ENCODE measurements at places on chromosomes 5 and 9.

DNA sequence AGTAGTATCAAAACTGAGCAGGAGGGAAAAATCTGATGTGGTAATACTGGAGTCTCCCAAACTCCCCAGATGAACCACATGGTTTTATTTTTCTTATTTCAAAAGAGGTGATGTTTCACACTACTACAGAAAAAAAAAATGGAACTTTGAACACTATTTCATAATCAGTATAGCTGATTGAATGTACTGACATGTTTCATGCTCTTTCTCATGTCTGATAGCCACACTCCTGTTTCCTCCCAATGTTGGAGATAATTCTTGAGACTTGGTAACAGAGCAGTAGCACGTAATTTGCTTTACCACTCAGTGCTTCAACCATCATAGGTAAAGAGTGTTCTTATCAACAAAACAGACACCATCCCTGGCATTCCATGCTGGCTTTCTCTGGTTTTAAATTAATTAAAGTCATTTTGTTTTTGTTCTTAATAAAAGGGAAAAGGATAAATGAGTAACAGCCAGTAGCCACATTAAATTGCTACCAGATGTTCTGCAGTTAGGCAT is 85.2 kb downstream of the MUSK start:
- DNase-seq = no peak

DNA sequence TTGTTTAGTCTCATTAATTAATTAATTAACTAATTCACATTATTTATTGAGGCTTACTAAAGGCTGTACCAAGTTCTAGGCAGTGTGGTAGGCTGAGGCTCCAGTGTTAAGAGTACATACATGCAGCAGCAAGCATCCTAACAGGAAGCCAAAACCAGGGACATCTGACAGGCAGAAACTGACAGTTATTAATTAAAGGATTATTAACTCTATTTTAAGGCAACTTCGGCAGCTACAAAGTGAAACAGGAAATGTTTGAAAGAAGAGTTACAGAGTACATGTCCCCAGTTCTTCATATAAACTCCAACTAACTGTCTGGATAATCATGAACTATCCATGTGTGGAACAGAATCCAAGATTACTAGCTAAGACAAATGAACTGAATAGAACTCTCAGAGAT is 39.3 kb upstream of the GABRB2 start:
- DNase-seq = no peak

DNA sequence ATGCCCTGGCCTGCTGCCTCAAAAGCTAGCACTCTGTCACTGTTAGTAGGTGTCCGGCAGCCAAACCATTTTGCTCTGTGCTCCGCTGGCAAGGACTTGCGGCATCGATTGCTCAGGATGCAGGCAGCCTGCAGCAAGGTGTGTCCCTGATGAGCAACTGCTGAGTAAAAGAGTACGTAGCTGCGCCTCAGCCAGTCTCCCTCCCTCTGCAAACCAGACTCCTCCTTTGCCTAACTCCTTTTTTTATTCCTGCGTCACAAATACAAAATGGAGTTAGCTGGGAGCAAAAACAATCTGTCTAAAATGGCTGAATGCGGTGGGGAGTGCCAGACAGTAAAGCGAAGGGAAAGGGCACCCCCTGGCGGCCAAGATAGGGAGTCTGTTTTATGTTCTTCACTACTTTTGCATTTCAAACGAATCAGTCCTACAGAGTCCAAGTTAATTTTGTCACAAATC is 61.1 kb downstream of the DIAPH1 start:
- DNase-seq = peak; percentile 82

GRCh38 chr5:170414786-170415185 is 25.6 kb upstream of the KCNMB1 start:
- no peak for DNase-seq

DNA sequence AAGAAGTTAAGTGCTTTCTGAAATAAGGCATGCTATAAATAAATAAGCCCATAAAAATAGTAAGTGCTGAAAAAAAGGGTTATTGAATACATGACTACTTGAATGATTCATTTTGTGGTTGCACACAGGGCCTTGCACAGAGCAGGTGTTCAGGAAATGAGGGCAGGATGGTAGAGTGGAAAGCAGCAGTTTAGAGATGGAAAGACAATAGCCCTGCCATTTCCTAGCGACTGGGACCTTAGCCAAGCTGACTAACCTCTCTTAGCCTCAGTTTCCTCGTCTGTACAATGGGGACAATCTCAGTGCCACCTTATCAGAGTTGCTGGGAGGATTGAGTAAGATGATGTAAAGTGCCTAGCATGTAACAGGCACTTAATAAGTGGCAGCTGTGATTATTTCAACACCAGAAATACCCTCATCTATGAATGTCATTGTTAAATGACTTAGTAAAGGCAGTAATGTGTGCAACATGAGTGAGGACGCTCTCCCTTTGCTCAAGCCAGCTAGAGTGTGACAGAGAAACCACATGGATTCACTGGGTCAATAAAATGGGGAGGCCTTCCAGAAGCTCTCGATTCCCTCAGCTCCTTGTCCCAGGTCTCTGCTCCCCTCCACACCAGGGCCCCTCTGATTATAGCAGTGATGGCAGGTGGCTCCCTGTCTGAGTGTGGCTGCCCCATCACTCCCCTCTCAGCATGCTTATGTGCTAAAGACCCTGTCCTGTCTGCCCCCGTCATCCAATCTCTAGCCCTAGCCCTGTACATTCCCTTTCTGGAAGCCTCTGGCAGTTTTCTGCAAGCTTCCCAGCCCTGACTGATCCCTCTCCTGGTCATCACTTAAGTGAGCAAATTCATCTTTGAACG is 16.0 kb upstream of the PHF19 start:
- DNase-seq = no peak

DNA sequence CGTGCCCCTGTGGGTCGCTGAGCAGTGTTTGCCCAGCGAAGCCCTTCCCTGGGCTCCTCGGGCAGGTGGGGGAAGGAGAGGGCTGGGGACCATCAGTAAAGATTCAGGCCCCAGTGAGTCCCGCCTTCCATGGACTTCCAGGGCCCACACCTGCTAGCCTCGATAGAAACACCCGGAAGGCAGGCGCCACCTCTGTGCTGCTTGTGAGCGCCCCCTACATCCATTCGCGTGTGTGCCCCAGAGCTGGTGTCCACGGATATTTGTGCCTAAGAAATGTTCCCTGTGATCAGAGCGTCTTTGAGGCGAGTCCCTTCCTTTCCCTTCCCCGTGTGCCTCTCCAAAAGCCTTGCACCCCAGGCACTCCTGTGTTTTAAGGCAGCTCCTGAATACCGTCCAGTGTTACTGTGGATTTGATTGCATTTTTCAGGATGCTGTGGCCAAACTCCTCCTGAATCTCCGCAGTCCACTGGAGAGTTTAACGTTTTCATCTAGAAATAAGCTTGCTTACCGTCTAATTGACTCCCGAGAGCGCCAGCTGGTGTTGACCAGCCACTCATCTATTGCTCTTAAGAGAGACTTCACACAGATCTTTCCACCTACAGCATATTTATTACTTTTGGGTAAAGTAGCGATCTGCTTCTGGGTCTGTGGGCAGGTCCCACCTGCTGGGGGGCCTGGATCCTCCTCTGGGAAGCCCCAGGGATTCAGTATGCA is 101.4 kb downstream of the COL5A1 start:
- DNase-seq = no peak

GRCh38 chr9:71303351-71303750 is 181.9 kb upstream of the TRPM3 start:
- DNase-seq = no peak
